ENCODE measurements at places on chromosomes 11 and 22.

DNA sequence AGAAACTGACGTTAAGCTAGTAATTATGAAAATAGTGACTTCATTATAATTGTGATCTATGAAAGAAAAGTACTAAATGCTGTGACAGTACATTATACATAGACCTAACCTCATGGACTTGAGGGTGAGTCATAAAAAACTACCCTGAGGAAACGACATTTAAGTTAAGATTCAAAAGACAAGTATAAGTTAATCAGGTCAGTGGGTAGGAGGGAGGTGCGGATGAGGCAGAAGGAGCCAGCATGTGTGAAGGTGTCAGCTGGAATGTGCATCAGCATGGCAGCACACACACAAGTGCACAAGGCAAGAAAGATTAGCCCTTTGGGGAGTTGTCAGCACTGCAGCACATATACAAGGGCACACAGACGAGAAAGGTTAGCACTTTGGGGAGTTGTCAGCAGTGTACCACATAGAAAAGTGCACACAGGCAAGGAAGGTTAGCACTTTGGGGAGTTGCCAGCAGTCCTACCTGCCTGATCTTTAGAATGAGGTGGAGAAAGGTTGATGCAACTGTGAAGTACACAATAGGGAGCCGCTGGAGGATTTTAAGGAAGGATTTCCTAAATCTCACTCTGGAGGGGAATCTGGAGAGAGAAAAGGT is 31.6 kb upstream of the CAVIN3 start:
- DNase-seq, result no peak

- DNase-seq, result no peak
Measured at GRCh38 chr11:113555071-113555619, 79.9 kb upstream of the DRD2 start.

DNA sequence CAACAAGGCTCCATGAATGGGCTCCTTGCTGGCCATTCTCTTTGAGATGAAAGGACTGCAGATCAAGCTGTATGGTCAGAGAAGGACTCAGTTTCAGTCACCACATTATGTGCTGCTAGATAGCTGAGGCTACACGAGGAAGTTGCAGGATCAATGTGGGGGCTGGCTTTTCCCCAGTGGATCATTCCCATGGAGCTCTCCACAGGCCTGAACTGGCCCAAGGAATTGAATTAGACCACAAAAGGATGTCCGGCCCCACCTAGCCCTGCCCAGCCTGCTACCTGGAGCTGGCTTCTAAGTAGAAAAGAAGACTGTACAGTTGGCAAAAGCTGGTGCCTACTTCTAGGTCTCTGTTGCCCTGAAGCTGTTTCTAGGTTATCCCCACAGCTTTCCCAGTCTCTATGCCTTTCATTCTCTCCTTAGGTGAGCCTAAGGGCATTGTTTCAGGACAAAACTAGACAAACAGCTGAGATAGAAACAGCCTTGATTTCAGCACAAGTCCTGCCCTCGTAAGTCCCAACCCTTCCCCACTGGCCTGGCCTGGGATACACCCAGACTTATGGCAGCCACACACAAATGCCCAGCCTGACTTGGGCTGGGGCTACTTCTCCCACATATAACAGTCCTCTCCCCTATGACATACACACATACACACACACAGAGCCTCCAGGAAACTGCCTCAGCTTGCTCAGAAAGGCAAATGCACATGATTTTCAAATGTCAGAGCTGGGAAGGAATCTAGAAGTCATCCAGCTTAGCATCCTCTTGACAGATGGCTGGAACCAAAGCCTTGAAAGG is 129.1 kb upstream of the NCAM1 start:
- no peak for DNase-seq

DNA sequence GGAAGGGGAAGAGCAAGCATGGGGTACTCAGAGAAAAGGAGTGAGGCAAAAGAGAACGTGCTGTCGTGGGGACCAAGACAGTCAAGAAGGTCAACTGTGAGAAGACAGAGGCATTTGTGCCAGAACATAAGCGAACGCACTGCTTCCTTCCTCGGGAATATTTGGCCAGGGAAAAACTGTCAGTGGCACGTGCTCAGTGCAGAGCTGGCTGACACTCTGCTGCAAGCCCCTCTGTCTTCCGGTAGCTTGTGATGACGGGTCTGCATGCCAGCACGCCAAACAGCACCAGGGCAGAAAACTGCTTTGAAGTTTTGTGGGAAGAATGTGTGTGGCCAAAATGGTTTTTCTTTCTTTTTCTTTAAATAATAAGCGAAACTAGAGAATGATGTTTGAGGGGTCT is 60.6 kb downstream of the SMCO4 start:
- DNase-seq, result no peak

DNA sequence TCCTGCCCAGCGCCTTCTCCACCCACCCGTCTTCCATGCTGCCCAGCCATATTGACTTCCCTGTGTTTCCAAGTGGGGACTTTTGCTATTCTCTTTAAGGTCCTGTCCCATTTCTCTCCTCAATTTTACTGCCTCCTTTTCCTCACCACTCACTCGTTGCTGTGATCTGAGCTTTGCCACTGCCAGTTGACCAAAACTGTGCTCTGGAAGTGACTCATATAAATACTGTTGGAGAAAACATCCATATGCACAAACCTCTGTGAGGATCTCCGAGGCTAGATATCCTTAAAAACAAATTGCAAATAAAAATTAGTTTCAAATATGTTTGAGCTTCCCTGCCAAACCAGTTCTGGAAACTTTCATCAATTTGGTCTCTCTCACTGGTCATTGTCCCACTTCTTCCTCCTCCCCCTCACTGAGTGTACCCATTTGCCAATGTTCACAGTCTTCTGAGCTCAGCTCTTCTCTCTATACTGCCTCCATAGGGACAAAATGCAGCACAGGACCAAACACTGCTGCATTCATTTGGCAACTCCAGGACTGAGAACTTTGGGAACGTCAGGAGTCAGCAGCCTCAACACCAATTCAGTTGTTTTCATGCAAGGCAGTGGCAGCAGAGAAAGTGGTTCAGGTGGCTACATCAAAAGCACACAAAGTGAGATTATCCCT is 34.0 kb upstream of the MMP13 start:
- no peak for DNase-seq

GRCh38 chr22:31332010-31332409 is 14.1 kb downstream of the PATZ1 start:
- no peak for DNase-seq

DNA sequence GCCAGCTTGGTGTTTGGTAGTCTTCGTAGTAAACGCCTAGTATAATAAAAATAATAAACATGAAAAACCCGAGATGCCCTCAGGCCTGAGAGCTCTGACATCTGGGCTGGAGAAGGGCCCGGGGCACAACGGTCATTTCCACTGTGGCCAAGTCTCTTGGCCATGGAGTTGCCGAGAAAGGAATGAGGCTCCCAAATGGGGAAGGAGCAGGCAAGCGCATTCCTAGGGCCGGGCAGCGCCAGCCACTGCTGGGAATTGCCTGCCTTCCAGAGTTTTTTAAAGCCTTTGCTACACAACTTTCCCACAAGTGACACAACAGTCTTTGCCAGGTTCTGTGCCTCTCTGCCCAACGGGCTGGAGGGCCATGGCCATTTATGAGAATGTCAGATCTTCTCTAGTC is 103.4 kb downstream of the NAV2 start:
- DNase-seq, result no peak

- no peak for DNase-seq
Measured at GRCh38 chr11:61201476-61201875, 1.8 kb upstream of the PGA3 start.

DNA sequence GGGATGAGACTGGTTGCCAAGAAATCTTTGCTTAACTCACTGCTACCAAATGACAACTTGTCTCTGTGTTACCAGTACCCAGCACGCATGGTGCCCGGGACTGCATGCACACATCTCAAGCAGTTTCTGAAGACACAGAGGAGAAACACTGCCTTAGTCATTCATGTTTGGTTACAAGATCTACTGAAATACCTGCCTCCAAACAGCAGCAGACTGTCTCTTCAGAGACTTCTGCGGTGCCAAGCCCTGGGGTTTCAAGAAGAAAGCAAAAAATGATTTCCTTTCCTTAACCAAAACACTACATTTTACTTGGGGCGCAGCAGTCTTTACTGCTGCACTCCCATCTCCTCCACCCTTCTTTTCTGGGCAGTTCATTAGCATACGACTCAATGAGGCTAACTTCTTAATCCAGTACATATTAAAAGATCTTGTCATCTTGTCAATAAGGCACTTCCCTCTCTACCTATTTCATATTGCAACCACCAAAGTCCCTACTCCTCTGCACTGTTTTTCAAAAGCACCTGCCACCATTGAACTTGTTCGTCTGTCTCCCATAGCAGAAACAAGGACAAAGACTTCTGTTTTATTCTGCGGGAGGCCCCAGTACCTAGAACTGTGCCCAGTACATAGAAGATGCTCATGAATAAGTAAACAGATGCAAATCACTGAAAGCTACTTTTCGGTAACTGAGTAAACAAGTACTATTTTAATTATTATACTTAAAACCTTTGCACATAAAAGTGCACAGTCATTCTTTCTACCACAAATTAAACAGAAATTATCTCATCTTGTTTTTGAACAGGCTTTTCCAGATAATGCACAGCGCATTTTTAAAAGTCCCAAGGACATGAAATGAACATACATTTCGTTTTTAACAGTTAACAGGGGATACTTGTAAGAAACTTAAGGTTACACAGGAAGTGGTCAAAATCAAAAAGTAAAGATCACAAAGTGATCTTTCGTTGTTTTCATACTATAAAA is 4.0 kb downstream of the NAP1L4 start:
- no peak for DNase-seq

DNA sequence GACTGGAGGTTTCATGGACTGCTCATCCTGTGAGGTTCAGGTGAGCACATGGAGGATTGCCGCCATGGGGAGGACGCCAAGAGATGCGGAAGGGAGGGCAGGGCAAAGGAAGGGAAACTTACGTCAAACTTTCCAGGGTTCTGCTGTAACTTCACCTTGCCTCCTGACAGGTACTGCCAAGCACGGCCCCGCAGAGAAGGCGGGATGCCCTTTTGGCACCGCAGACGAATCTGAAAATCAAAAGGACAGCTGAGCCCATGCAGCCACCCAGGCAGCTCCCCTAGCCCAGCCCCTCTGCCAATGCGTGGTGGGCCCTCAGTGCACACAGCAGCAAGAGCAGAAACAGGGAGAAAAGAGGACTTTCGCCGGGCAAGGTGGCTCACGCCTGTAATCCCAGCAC is 10.0 kb upstream of the CASTOR1 start:
- no peak for DNase-seq
